ENCODE measurements at places on chromosomes 2 and 18.

DNA sequence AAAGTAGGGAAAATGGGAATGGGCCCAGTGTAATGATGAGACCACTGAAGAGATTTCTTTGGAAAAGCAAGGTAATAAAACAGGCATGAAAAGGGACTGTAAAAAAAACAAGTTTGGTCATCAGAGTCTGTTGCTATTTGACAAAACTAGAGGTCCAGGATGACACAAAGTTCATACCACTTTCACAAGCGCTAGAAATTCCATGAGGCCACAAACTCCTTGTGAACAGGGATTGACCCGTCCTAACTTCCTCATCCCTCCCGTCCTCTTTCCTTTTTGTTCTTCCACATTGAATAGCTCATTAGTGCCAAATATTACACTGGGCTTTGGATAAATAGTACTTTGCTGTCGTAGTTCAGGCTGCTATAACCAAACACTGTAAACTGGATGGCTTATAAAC is 188.8 kb upstream of the EPC2 start:
- no peak for DNase-seq

DNA sequence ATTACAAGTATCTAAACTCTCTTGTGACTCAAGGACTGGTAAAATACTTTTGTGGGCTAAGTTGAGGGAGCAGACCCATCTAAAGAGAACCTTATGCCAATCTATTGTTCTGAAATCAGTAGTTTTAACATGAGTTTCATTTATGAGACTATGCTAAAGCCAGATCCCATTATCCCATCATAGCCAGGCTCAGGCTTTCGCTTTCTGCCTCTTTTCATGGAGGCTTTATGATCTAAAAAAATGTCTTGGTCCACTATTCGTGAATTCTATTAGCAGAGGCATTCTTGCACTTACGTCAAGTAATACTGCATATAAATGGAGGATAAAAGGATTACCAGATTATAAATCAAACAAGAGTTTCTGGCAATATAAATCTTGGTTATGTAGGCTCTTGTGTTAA is 1636.9 kb upstream of the ACVR2A start:
- no peak for DNase-seq

DNA sequence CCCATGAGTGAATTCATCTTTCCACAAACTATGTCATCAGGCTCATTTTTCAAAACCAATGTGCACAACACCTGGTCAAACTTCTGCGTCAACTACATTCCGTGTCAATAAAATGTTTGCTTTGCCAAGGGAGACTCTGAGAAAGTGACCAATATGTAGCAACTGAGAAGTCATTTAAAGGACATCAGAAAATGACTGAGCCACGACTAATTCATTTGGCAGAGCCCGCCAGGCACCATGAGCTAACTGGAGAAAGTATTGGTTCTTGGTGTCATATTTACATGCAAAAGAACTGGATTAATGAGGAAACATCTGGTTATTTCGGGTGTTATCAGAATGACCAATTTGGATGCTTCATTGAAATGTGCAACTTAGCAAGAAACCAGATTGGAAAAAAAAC is 7.2 kb downstream of the RND3 start:
- DNase-seq, result no peak

GRCh38 chr2:1186421-1186820 is 226.8 kb upstream of the TPO start:
- no peak for DNase-seq

- DNase-seq, result no peak
Observed at GRCh38 chr2:196331143-196331542, 159.8 kb upstream of the STK17B start.

GRCh38 chr2:5290900-5291546 is 401.2 kb upstream of the SOX11 start:
- DNase-seq, result no peak

GRCh38 chr2:65026154-65026553 is 30.1 kb upstream of the CEP68 start:
- no peak for DNase-seq

- DNase-seq, result no peak
Observed at GRCh38 chr2:86352727-86353221, 15.3 kb upstream of the REEP1 start.

DNA sequence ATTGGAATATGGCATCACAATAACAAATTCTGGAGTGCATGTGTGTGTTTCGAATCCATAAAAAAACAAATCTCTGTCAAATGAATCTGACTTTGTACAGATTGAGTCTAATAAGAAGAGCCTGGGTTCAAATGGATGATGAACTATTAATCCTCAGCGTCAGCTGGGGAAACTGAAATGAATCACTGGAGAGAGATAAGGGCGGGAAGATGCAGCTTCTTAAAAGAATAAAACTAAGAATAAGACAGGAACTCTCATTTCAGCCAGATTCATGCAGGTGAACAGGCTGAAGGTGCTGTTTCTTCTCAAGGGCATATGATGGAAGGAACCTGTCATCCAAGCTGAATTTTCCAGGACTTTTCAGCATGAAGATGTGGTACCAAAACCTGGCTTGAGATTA is 202.6 kb upstream of the TRIB2 start:
- no peak for DNase-seq

GRCh38 chr2:217650716-217651360 is 352.0 kb downstream of the TNS1 start:
- no peak for DNase-seq

Data from stimulated activated CD8-positive, alpha-beta memory T cell treated with anti-CD3 and anti-CD28 coated beads, Interleukin-7, amount 100 ng/mL, for 24 hours (primary cell).